ENCODE measurements at places on chromosomes 16 and 17. TPM values are rescaled to one million over a fixed set of nuclear protein-coding genes. Genes with fewer than 3 reads are reported as not detected.

TMIGD1 gene
- not detected for total RNA-seq

KRTAP4-16 gene
- not detected for total RNA-seq

RND2 gene
- total RNA-seq: 25.9 TPM

RASD1 gene
- total RNA-seq: 5.3 TPM

HLF gene
- 0.55 TPM for total RNA-seq

HES7 gene
- 1.3 TPM for total RNA-seq

MAPT gene
- total RNA-seq: 3.1 TPM

CPHXL2 gene
- total RNA-seq: not detected

THRA gene
- total RNA-seq: 13.2 TPM

PERCC1 gene
- total RNA-seq: not detected

ABCC12 gene
- total RNA-seq: not detected

APOH gene
- total RNA-seq: not detected

CD7 gene
- total RNA-seq: 1.7 TPM

ABCC11 gene
- total RNA-seq: 0.03 TPM

P3H4 gene
- 34.7 TPM for total RNA-seq

STH gene
- total RNA-seq: not detected

PLXDC1 gene
- total RNA-seq: 0.18 TPM

SHPK gene
- total RNA-seq: 22.9 TPM

TMEM220 gene
- 5.3 TPM for total RNA-seq

Data from H7 (cell line).